ENCODE measurements at places on chromosomes 13 and 19.

GRCh38 chr19:17926044-17926443 lies 6.8 kb upstream of the CCDC124 start:
- no peak for DNase-seq

DNA sequence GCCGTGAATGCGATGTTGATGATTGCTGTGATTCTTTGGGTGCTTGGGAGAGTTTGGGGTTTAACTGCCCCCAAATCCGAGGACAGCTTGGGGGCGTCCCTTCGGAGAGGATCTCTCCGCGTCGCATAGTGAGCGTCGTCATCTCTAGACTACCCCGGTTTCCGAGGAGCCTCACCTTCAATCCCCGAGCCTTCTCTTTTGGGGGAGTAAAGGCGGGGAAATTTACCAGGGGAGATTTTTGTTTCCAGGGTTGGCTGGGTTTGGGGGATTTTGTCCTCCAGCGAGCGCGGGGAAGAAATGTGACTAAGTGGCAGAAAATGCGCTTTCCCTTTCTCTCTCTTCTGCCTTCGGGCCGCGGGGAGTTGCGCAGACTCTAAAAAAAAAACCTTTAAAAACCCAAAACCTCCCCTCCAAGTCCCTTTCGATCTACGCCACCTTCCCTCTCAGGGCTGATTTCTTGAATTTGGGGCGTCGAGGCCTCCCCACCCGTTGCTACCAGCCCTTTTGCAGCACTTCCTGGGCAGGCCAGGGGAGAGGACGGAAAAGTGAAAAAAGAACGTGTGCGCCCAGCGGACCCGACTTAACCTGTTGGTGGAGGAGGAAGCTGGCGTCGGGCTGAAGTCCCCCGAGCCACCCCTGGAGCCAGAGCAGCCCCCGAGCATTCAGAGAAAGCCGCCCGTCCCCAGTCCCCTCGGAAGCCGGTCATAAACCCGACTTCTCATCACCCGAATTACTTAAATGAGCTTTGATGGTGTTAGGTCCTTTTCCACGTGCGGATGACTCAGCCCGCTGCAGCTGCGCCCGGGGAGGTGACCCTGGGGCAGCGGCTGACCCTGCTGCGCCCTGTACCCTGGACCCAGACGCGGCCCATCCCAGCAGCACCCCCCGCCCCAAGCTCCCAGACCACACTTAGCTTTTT lies 17.7 kb downstream of the NFIX start:
- peak; percentile 42 for DNase-seq

GRCh38 chr13:33612641-33613638 lies 205.0 kb upstream of the RFC3 start:
- no peak for DNase-seq

DNA sequence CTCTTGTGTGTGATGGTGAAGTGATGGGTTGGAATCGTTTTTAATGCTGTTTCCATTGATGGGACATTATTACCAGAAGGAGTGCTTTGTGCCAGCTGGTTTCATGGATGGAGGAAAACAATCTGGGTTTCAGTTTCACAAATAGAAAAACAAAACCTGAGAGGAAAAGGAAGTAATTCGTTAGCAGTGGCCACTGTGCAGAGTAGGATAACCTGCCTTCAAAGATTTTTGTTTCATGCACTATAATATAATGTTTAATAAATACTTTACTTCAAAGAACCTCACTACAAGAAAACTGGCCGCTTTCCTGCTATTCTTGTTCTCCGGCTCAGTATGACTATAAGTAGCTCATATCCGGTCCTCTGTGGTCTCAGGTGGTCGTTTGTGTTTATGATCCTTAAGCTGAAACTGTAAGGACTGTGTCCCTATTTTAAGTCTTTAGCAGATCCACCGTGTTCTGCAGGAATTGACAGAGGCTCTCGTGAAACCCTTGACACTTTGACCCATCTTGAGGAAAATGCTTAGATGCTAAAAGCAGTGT lies 104.7 kb downstream of the GGACT start:
- DNase-seq: peak; percentile 57

DNA sequence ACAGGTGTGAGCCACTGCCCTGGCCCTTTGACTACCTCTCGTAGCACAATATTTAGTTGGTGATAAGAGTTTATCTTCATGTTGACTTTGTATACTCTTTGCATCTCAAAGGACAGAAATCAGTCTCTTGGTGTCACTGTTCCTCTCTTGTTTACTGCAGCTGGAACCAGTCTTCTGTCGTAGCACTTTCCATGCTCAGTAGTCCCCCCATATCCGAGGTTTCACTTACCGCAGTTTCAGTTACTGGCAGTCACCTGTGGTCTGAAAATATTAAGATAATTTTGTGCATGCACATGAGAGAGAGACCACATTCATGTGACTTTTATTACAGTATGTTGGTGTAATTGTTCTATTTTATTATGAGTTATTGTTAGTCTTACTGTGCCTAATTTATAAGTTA lies 49.1 kb downstream of the WASF3 start:
- DNase-seq: no peak

GRCh38 chr13:38981096-38981495 lies 9.5 kb downstream of the STOML3 start:
- no peak for DNase-seq
